Body of pancreas (tissue), 4 donors: ENCODE measurements at places on chromosomes 3 and 15. TPM values are rescaled to one million over a fixed set of nuclear protein-coding genes. Genes with fewer than 3 reads are reported as not detected.

SPSB4 gene
- 18.2 TPM for total RNA-seq

SNX4 gene
- total RNA-seq: 38.4 TPM

CADPS gene
- total RNA-seq: 22.1 TPM

A4GNT gene
- total RNA-seq: 4.0 TPM

GHSR gene
- total RNA-seq: 3.6 TPM

MUC20 gene
- 11.2 TPM for total RNA-seq

EEF1AKMT4 gene
- 3.0 TPM for total RNA-seq

AQP9 gene
- 1.6 TPM for total RNA-seq

MYH15 gene
- total RNA-seq: not detected

- no peak for DNase-seq
Observed at GRCh38 chr3:153979418-153980251, 141.6 kb upstream of the ARHGEF26 start.

DNA sequence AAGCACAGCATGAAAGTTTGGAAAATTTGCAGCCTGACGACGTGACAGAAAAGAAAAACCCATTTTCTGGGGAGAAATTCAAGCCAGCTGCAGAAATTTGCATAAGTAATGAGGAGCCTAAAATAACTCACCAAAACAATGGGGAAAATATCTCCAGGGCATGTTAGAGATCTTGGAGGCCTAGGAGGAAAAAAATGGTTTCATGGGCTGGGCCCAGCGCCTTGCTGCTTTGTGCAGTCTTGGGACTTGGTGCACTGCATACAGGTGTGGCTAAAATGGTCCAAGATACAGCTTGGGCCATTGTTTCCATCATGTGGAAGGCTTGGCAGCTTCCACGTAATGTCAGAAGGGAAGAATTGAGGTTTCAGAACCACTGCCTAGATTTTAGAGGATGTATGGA lies 428.5 kb upstream of the FRG2C start:
- no peak for DNase-seq

DNA sequence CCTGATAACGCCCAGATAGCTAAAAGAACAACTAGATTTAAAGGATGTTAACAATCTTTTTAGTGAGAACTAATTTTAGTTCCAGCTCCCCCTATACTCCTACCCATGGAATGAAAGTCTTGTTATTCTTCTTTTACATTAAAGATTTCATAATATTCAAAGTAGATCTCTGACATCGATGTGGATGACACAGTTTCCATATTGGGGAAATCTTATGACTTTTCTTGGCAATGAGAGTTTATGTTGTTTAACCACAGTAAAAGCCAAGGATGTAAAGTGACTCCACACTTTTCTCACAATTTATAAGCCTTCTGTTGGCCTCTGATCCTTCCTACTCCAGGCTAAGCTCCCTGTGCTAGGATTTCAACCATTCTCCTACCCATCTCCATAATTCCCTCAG lies 332.6 kb upstream of the KCNMB2 start:
- DNase-seq: no peak

DNA sequence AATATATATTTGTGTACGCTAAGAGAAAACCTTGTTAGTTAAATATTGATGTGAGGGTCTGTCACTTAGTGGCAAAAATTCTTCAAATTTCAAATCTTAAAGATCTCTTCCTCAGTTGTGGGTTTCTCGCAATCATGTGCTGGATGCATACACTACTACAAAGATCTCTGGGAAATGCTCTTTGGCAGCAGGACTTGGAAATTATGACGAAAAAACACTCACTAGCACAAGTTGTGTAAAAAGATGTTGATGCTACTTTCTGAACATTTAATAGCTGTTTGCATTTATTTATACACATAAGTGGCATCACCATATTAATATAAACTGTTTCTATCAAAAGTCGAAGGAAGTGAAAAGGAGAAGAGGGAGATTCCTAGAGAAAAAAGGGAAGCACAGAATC lies 10.8 kb upstream of the NANOGP8 start:
- no peak for DNase-seq

GRCh38 chr3:31432897-31433678 lies 99.6 kb upstream of the STT3B start:
- no peak for DNase-seq

DNA sequence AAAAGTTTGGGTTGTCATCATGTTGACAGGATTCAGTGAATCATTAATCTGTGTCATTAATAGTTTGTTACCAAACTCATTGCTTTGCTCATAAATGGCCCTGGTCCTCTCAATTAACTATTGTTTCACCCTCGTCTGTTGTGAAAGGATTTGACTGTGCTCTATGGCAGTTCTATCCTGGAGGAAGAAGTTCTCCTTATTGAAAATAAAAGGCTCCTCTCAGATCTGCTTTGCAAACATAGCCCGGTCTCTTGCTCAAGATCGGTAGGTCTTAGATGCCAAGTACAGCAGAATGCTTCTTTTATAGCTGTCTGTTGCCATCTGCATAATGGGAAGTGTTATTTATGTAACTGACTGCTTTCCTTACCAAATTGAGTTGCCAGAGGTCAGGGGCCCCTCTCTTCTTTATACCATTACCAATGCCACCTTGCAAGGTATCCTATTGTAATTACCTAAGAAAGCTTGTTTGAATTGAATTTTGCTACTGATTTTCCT lies 146.5 kb downstream of the EBLN2 start:
- DNase-seq: no peak

DNA sequence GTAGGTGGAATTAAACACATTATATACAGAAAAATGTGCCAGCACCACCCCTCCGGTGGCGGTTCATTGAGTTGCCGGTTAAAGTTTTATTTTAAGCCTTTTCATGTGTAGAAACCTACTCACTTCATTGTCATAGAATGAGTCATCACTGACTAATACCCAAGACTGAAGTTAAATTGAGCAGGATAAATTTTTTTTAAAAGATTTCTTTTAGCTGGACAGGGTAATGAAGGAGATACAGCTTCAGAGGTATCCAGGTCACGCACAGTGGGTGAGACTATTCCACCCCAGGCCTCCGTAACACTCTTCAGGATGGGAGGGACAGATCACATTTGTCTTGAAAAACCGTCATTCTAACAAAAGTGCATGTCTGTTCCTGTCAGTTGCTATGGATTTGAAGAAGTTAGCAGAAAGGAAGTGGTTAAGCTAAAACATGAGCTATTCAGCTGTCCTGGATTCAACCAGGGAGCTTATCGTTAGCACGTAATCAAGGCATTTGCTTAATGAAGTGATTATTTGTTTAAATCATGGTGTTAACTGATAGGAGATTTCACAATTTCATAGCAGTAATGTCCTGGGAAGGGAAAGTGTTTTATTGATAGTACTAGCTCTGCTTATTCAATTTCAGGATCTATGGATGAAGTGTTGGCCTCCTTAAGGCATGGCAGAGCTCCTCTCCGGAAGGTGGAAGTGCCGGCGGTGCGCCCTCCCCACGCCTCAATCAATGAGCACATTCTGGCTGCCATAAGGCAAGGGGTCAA lies 23.4 kb downstream of the WHAMM start:
- DNase-seq: no peak

GRCh38 chr3:131142580-131142979 lies 115.9 kb downstream of the NEK11 start:
- no peak for DNase-seq

DNA sequence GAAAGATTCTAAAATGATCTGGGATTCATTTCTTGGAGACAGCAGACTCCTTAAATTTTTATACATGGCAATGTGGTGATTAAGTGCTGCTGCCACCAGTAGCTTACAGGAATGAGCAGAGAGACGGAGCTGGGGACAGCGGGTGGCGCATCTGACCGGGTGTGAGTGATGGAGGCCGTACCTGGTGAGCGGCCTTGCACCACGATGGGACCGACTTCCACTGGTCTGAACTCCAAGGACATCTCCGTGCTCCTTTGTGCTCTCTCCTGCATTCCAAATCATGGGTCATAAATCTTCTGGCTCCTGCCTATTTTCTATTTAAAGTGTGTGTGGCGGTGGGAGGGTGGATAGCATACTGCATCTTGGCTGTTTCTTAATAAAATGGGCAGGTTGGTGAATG lies 262.6 kb downstream of the ABHD5 start:
- no peak for DNase-seq
